Camera-type eye (tissue), 1 donor: ENCODE measurements at places on chromosomes 11 and 22. TPM values are rescaled to one million over a fixed set of nuclear protein-coding genes. Genes with fewer than 3 reads are reported as not detected.

The SCN3B gene
- total RNA-seq: 38.5 TPM

The FAM83F gene
- total RNA-seq: 3.4 TPM

The RPL3 gene
- total RNA-seq: 1,828 TPM

The ADAMTS8 gene
- total RNA-seq: 6.5 TPM

The SLC22A6 gene
- 0.88 TPM for total RNA-seq

The MS4A7 gene
- total RNA-seq: 8.8 TPM

The TREH gene
- not detected for total RNA-seq

The TMEM45B gene
- total RNA-seq: not detected

The LRRC10B gene
- total RNA-seq: 0.22 TPM

The KREMEN1 gene
- 38.2 TPM for total RNA-seq

The SLC37A2 gene
- 2.5 TPM for total RNA-seq
